ENCODE measurements at places on chromosomes 5 and 9.

- ATAC-seq: no peak
Observed at GRCh38 chr5:77590347-77590746, 48.2 kb downstream of the OTP start.

- ATAC-seq: no peak
Observed at GRCh38 chr5:42612750-42613366, 143.8 kb upstream of the CCDC152 start.

GRCh38 chr9:37925786-37926736 lies 22.1 kb upstream of the SLC25A51 start:
- ATAC-seq: no peak

DNA sequence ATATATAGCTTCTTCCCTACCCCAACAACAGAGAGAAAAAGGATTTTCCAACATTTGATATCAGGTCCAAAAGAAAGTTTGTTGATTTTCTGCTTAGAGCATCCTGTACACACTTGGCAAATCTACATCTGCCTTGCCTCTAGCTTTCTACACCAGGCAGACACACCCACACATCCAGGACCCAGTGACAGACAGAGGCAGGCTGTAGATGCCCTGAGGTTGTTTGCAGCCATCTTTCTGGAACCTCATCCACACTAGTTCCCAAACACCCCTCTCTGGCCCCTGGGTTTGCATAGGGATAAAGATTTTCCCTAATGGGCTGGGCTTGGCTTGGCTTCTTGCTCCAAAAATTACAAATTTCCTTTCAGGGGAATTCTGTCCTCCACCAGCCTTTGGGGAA lies 138.2 kb upstream of the FST start:
- ATAC-seq: no peak

GRCh38 chr9:120755810-120756434 lies 37.3 kb downstream of the FBXW2 start:
- ATAC-seq: peak; percentile 63

All from activated CD4-positive, CD25-positive, alpha-beta regulatory T cell treated with anti-CD3 and anti-CD28 coated beads, Interleukin-2, amount 50 U/mL, for 24 hours (primary cell).